ENCODE measurements at places on chromosomes 4 and X. TPM values are rescaled to one million over a fixed set of nuclear protein-coding genes. Genes with fewer than 3 reads are reported as not detected.

DNA sequence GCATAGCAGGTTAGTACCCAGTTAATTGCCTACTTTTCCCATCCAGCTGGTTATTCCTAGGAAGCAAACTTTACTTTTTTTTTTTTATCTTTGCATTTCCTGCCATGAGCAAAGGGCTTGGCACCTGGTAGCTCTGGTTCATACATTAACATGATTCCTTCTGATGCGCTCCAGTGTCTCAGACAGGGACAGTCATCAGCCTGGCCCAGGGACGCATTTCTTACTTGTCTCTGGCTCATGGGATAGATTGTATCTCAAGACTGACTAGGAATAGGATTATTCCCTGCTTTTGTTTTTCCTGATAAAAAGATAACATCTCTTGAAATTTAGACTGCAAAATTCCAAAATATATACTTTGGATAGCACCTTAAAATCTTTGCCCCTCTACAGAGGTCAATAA is 571.5 kb upstream of the TENM3 start:
- DNase-seq = no peak

GRCh38 chr4:143399113-143399949 is 62.7 kb downstream of the GAB1 start:
- DNase-seq = no peak

DNA sequence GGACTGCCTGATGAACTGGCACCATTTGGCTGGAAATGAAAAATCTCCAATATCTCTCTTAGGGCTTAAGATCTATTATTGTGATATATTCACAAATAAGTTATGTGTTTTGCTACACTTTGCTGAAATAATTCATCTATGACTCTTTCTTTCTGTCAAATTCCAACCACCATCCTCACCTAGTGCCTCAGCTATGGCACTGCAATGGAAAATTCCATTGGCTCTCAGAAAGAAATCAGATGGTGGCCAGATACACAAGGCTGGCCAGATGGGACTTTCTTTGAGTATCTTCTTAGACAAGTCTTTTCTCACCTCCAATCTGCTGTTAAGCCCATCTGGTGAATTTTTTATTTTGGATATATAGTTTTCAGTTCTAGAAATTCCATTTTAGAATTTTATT is 28.0 kb downstream of the NAT8L start:
- DNase-seq = no peak

GRCh38 chr4:174592985-174593335 is 70.7 kb upstream of the HPGD start:
- no peak for DNase-seq

DNA sequence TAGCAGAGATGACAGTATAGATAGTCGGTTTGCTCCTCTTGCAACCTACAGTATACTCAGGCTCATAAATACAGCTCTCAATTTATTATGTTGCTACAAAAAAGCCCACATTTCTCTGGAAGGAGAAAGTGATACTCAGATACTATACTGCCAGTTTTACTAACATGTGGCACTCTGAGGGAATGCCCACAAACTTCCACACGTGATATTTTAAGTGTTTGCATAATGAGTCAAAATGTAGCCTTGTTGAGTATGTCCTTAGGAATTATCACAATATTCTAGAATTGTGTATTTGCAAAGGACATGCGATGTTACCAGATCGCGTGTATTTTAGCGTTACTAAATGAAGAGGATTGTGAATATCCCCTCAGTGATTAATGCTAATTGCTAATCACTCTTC is 929.1 kb downstream of the STIM2 start:
- no peak for DNase-seq

- no peak for DNase-seq
These were observed 487.8 kb upstream of the MAGEB18 start for GRCh38 chrX:25650216-25650820.

DNA sequence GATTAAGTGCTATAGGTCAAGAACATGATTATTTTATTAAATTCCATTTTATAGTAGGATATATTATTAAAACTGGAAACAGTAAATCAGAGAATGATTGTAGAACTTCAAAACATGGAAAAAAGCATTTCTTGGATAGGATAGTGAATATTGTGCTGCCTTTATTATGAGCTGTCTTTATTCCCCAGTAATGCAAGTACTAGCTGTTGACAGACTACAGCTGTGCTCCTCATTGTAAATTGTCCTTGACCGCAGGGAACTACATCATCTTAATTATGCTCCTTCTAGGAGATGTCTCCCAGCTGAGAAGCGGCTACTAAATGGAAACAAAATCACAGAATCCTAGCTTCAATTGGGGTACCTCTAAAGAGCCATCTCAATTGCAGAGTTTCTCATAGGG is 1457.2 kb upstream of the PCDH7 start:
- no peak for DNase-seq

GRCh38 chr4:81180916-81181315 is 34.1 kb downstream of the PRKG2 start:
- DNase-seq = no peak

- no peak for DNase-seq
These were observed 181.0 kb upstream of the HCCS start for GRCh38 chrX:10930151-10930550.

- no peak for DNase-seq
These were observed 261.8 kb downstream of the KLHL13 start for GRCh38 chrX:117854806-117855205.

DNA sequence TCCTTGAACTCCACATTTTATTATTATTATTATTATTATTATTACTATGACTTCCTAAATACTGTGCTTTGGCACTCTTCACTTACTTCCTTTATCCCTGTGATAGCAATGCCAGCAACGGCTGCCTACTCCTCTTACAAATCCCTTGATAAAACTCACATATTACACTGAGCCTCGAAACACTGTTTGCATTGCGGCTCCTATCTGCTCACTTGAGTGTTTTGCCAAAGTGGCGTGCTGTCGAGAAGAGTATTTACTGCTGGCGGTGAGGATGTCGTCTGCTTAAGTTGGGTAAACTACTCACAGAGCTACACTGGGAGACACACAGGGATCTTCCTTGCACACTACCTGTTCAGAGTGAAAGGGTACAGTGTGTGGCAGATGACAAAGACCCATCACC is 143.4 kb upstream of the VCX3A start:
- DNase-seq = no peak

DNA sequence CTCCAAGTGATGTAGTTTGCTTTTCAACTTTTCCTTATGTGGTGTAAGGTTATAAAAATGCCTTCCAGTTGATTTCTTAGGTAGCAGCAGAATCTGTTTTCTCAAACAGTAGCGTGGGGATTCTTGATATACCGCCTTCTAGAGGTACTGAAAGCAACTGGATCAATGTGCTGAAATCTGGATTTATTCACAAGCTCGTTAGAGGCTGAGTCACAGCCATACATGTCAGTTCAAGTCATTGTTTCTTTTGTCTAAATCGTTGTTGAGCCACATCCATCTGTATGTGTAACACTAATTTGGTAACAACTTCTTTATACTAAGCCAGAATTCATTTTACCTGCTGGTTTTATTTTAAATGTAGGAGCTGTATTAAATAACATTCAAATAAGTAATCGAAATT is 200.0 kb upstream of the MAD2L1 start:
- no peak for DNase-seq

- DNase-seq = no peak
These were observed 1170.5 kb upstream of the AGA start for GRCh38 chr4:178612733-178613132.

DNA sequence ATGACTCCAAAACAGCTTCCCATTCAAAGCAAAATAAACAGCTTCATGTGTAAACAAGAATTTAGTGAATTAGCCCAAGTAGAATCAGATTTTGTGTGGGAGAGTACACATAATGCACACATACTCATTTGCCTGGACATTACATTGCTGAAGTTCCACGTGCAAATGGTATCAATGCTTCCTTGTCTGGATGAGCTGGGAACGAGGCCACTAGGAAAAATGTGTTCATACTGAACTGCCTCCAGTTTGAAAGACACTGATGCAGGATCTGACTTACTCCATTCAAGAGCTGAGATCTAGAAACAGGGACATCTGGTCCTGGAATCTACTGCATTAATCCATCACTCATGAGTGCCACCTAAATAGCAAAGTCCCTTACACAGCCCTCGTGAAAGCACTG is 228.0 kb downstream of the APBB2 start:
- DNase-seq = no peak

DNA sequence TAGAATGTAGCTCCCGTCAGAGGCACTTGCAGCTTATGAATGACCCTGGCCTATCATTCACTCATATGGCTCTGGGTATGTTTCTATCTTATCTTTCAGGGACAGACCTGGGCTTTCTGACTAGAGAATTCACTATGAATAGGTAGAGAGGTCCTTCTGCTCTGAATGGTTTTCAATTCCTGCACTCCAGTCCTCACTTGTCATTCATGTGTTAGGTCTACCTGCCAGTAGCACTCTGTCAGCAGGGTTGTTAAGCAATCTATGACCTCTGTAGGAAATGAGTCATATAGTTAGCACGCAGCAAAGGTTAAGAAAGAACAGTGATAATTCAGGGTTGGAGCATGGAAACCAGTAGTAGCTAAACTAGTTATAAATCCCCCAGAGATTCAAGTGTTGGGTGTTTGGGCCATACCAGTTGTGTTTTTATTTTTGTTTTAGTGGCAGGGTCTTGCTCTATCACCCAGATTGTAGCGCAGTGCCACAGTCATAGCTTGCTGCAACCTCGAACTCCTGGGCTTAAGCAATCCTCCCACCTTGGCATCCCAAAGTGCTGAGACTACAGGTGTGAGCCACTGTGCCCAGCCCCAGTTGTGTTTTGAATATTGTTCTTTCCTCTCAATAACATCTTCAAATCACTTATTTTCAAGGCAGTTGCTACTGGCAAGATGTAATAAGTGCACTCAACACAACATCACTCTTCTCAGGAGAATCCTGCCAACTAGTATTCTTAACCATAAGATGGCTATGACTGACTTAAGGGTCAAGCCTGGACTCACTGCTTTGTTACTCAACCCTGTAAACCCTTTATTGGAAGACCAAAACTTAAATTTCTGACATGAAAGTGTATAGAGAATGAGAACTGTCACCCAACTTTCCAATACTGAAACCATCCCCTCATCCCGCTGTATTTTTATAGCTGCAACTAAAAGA is 25.1 kb downstream of the ARL13A start:
- DNase-seq = no peak

Gene NPY2R
- 0.09 TPM for total RNA-seq

Gene S100G
- not detected for total RNA-seq

Gene SHROOM4
- 8.0 TPM for total RNA-seq

Gene NDUFB11
- total RNA-seq = 44.0 TPM

Gene MAGED4
- 2.9 TPM for total RNA-seq

Gene NEXMIF
- 1.8 TPM for total RNA-seq

Gene CYBB
- total RNA-seq = 67.5 TPM

Gene RBPJ
- total RNA-seq = 78.4 TPM

Gene DSPP
- total RNA-seq = not detected

Gene SLC10A4
- total RNA-seq = 0.19 TPM

Gene SYP
- total RNA-seq = 1.1 TPM

All from posterior vena cava (tissue), 2 donors.